ENCODE measurements at places on chromosomes 2 and 18.

DNA sequence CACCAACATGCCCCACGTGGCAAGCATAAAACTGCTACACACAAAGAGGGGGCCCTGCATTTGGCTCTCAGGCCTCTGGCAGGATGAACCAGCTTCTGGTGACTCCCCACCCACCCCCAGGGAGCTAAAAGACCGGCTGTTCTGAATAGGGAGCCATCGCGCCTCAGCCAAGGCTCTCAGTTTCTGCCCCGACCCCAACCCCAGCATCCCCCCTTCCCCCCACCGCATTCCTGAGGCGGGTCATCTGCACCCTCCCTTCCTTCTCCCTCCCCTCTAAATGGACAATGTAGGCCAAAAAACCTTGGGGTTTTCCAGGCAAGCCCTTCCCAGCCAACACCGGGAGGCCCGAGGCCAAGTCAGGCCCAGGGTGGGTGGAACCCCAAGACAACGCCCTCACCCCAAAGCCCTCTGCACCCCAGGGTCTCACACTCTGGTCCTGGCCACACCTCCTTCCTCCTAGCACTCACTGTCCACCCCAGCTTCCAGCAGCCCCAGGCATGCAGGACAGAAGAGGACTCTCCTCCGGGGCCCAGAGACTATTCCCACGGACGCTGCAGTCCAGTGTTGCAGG is 5.7 kb downstream of the CYP26B1 start:
- no peak for DNase-seq

DNA sequence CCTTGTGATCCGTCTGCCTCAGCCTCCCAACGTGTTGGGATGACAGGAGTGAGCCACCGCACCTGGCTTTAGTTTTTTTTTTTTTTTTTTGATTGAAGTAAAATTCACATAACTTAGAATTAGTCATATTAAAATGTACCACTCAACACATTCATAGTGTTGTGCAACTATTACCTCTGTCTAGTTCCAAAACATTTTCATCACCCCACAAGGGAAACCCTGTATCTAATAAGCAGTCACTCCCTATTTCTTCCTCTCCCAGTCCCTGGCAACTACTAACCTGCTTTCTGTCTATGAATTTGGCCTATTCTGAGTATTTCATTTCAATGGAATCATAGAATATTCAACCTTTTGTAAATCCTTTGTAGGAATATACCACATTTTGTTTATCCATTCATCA is 123.9 kb upstream of the FAM117B start:
- no peak for DNase-seq

GRCh38 chr2:61658841-61659780 is 121.0 kb upstream of the XPO1 start:
- DNase-seq: no peak

DNA sequence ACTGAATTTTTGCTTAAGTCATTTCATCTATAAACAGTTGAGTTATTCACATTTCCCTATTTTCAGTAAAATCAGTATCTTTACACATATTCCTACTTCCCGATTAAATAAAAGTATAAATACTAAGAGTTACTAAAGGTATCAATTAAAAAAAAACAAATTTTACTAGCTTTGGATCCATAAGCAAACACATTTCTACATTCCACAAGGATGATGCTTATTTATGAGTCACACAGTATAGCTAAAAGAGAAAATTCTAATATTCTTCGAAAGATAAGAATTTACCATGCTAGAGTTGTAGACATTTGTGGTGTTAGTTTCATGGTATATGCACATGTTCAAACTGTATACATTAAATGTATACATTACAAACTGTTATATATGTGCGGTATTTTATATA is 23.7 kb downstream of the PGAP1 start:
- DNase-seq: no peak

- no peak for DNase-seq
Observed at GRCh38 chr18:76350134-76351025, 144.7 kb downstream of the ZNF516 start.

- no peak for DNase-seq
Observed at GRCh38 chr2:151849413-151850010, 21.3 kb upstream of the ARL5A start.

DNA sequence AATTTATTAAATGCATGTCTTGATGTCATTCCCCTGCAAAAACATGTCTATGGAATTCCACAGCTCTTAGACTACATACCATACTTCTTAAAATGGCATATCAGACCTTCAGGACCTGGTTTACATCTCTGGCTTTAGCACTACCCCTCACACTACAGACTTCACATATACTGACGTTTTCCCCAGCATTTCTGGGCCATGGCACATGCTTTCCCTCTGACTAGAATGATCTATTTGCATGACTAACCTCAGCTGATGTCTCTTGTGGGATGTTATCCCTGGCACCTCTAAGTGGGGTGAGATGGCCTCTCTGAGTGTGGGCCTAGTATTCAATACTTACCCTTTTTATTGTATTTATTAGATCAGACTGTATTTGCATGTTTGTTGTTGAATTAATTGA is 381.6 kb downstream of the ERBB4 start:
- DNase-seq: no peak

DNA sequence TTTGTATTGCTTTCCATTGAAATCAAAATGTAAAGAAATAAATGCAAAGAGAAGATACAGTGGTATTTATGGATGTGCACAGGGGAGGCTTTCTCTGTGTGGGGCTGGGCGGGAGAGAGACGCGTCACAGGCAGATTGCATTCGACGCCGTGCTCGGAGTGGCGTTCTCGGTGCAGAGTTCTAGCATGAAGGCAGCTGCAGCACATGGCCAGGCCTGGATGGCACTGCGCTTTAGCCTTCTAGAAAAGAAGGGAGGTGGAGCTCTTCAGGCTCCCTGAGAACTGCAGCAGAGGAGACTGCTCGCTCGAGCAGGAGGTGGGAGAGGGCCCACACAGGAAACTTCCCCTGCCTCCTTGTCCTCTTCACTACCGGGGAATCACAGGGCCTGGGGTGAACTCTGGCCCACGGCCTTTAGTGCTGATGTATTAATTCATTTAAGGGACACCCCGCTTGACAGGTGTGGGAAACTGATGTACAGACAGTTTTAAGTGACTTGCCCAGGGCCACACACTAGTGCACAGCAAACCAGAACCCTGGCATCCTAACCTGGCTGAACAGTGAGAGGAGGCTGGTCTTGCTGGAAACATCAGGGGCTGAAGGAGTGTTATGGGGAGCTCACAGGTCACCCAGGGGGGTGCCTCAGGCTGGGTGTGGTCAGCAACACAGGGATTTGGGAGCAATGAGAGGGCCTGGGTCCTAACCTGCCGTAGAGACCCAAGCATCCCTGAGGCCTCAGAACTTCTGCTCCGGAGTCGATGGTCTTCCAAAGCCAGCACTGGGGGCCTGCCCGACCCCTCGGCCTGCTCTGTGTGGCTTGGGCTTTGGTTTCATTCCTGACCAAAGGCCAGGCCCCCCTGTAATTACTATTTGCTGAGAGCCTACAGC is 199.9 kb downstream of the HDAC4 start:
- no peak for DNase-seq

- no peak for DNase-seq
Observed at GRCh38 chr2:62972601-62973000, 78.0 kb upstream of the OTX1 start.

DNA sequence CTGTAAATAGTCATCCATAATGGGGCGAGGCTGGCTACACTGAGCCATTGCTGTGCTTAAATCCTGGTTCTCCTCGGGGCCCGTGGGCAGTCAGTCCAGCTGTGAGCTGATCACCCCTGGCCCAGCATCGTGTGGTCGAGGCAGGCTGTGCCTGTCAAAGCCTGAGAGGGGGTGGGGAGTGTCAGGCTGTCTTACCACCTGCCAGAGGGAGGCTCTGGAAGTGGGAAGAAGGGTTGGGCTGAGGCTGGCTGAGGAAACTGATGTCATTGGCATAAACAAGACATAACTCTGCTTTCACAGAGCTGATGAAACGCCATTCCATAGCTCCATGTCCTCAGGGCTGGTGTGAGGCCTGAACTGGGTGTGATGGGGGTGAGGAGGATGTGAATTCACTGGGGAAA is 49.7 kb downstream of the KLHL29 start:
- DNase-seq: no peak

- DNase-seq: no peak
Observed at GRCh38 chr2:43507137-43507536, 88.7 kb downstream of the THADA start.

DNA sequence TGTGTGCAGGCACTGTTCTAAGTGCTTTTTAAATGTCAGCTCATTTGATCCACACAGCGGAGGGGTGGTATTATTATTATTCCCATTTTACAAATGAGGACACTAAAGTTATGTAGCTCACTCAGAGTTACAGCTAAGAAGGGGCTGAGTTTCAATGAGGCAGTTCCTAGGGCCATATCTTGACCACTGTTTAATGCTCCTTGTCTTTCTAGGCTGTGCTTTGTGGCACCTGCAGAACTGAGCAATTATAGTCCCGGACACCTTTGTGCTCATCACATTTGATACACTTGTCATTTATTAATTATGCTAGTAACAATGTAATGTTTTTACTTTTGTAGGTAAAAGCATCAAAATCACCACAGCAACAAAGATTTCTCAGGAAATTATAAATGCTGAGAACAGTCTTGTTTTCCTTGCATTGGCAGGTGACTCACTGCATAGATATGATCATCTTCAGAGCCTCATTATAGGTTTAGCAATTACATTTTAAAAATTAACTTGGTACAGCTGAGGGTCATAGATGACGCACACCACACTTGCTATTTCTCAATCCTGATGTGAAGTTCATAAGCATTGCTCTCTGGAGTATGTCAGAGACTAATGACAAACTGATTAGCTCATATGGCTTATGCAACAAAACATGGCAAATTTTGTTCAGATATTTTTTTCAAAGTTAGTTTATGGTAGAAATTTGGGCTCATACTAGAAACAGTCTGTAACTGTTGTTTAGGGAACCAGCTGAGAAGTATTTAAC is 366.8 kb downstream of the TGIF1 start:
- no peak for DNase-seq

- DNase-seq: no peak
Observed at GRCh38 chr2:60413814-60414168, 139.7 kb downstream of the BCL11A start.

- DNase-seq: no peak
Observed at GRCh38 chr2:14909795-14910194, 277.3 kb downstream of the LRATD1 start.

DNA sequence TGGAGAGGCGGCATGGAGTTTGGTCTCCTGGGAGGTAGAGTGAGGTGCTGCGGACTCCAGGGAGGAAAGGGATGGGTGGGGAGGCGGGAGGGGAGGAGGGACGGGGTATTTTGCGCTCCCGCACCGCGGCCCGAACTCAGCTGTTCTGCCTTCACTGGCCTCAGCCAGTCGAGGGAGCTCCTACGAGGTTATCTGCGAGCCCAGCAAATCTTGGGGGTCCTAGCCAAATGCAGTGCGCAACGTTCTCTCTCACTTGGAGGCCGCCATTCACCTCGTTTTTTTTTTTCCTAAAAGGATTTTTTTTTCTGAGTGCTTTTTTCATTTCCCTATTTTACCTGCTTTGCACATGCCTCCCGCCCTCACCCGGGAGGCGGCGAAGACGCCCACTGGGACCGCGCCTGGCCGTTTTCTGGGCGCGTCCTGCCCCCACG is 877 bp upstream of the BCL2L11 start:
- DNase-seq: no peak

DNA sequence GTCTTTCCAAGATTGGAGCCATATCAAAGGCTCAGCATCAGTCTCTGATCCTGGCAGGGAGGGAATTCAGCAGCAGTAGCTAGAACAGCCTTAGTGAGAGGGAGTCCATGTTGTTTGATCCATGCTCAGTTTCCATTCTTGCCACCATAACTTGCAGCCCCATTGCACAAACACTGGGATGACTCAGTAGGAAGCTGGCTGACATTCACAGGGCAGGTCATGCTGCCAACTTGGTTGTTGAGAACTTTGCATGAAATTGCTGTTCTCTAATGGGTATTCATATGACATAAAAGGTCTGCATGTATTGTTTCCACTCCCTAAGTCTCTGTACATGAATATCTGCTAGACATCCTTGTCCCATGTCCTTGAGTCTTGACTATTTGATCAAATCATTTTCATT is 29.9 kb upstream of the STAT4 start:
- DNase-seq: no peak

- no peak for DNase-seq
Observed at GRCh38 chr2:160742667-160743066, 249.1 kb upstream of the RBMS1 start.

- DNase-seq: no peak
Observed at GRCh38 chr2:197604117-197604860, 71.1 kb downstream of the RFTN2 start.

- no peak for DNase-seq
Observed at GRCh38 chr2:176471949-176472348, 202.7 kb downstream of the MTX2 start.

All from activated CD8-positive, alpha-beta memory T cell treated with anti-CD3 and anti-CD28 coated beads for 1 hour (primary cell).